ENCODE measurements at places on chromosomes 7 and 10.

DNA sequence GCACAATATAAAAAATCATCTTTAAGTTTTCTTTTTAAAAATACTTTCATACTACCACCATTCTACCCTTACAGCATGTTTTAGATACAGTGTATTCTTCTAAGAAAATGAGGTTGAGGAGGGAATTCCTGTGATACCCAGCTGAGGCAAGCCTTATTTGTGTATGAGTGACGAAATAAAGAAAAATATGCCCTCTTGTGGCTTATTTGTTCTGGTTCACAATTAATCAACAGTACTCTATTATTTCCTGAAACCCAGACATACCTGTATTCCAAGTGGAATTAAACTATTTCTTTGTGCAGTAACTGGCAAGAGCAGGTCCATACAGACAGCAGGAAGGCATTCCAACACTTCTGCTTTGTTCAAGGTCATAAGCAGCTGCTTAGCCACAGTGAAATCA, 4.5 kb upstream of the SEMA3D start:
- DNase-seq = no peak

- DNase-seq = no peak
These were observed 173.1 kb upstream of the LRRTM3 start for GRCh38 chr10:66752714-66753113.

DNA sequence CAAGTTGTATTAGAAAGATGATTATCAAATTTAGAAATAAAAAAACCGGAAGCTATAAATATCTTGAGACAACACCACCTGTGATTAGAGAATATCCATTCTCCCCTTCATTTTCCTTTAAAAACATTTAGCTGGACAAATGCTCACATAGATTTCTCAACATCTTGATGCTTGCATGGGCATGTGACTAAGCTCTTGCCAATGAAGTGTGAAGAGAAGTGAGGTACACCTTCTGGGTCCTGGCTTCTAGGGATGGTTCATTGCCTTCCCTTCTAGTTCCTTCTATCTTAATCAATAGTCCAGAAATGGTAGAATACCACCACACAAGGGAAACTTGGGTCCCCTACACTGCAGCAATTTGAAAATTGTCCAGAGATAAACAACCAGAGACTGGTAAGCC, 41.0 kb downstream of the WAPL start:
- no peak for DNase-seq

GRCh38 chr7:36406156-36406555, 16.5 kb downstream of the ANLN start:
- no peak for DNase-seq

DNA sequence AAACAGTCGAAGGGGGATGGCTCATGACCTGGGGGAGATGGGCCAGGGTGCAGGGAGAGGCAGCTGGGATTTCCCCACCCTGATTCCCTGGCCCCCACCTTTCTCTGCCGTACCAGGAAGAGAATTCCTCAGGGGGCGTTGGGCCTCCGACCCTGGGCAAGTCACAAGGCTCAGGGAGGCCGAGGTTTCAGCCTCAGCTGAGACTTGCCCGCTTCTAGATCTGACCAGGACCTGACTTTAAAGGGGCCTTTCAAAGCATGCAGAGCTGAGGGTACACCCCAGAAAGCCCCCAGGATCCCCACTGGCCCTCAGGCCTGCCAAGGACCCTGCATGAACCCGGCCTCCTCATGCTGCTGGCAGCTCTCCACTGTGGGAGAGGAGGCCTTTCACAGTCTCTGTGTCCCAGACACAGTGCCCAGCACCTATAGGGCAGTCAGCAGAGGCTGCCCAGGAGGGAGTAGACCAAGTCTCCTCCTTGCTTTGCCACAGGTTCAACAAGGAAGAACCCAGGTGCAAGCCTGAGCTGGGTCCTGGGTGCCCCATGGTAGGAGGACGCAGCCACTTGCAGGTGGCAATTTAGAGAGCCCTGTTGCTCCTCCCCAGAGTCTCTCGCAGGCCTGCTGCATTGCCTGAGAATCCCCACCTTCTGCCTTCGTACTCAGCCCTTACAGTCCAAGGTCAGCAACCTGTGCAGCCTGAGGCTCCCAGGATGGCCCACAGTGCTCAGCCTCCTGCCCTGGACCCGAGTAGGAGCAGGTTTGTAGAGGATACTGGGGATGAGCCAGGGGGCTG, 89.3 kb downstream of the CHST15 start:
- no peak for DNase-seq

- no peak for DNase-seq
These were observed 47.6 kb downstream of the ICA1 start for GRCh38 chr7:8214244-8214824.

DNA sequence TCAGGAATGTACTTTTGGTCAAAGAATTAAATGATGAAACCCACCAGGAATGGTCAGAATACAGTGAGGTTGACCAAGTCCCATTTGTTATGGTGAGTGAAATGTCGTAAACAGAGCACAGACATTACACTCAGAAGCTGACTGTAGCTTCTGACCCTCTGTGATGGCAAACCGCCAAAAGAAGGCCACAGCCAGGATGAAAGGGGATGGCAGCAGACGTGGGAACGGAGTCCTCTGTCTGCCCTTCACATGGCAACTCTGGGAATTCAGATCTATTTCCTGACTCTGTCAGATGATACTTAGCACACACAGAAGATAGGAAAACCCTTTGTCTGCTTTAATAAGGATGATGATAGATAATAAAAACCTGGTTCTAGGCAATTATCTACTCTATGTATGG, 757.1 kb downstream of the SORCS3 start:
- DNase-seq = no peak

GRCh38 chr10:98039690-98040381, 9.4 kb upstream of the CRTAC1 start:
- no peak for DNase-seq

DNA sequence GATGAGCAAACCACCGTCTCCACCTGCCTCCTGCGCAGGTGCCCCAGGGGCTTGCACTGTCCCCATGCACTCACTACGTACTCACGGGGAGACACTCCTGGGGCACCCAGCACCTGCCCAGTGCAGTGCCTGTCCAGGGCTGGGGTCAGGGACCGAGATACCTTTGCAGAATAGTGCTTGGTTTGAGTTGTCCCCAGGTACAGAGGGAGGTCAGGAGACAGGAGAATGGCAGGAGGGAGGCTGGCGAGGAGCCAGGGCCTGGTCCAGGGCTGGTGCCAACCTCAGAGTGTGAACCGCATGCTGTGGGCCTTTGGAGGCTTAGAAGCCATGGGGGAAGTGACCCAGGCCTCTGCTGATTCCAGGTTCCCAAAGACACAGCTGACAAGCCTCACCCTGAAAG, 110.1 kb upstream of the GPR26 start:
- no peak for DNase-seq

DNA sequence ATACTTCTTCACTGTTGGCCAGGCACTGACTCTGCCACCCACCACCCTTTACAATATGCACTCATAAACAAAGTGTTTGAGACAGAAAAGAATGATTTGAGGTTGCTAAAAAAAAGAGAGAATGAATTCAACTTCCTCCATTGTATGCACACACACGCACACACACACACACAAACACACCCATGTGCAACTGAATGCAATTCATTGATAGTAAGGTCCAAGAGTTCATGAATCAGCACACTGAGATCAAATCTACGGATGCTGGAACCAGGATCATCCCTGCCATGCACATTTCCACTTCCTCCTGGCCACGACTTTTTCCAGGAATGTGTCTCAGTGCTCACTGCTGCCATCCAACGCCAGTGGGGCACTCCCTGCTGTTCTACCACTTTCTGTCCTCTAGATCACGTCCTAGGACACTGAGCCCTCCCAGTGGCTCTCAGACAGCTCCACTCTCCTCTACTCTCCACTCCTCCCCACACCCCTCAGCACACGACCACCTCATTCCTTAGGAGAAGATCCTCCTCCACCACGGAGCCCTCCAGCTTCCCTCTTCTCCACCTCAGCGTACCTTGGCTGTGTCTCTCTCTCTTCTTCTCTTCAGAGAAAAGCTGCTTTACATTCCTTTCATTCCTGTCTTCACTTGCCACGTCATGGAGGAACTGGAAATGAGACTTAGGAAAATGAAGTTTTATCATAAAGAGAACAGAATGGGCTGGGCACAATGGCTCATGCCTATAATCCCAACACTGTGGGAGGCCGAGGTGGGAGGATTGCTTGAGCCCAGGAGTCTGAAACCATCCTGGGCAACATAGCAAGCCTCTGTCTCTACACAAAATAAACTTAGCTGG, 12.0 kb upstream of the TMEM213 start:
- no peak for DNase-seq

- no peak for DNase-seq
These were observed 103.9 kb downstream of the SKAP2 start for GRCh38 chr7:26760501-26760900.

GRCh38 chr10:127012071-127012768, 107.0 kb downstream of the DOCK1 start:
- DNase-seq = no peak

DNA sequence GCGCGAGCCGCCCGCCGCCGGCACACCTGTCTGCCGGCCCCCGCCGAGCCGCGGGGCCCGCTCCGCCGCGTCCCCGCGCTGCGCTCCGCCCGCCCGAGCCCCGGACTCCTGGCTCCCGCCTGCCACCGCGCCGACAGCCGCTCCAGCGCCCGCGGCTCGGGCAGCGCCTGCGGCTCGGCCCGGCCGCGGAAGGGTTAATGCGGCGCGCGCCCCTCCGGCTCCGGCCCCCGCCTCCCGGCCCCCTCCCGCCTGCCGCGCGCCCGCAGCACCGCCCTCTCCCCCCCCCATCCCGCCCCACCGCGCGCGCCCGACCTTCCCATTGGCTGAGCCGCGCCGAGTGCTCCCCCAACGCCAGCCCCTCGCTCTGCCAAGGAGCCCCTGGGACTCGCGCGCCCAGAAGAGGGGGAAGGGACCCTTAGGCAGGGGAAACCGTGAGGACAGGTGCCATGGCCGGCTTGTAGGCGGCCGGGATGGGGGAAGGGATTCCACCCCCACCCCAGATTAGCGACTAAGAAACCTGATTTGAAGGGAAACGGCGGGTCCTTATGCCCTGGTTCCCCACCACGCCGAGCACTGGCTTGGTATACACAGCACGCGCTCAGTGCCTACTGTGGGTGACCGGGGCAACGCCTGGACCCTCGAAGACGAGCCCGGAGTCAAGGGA, at the start of gene KCNH2:
KCNH2 (minus strand) TSS at position 196 of the 664 bp plus-strand sequence. CDS start 408 bp downstream, outside the sequence.
- no peak for DNase-seq

- DNase-seq = no peak
These were observed 63.7 kb downstream of the TSPAN12 start for GRCh38 chr7:120794106-120794729.

- DNase-seq = no peak
These were observed 658.1 kb upstream of the MGMT start for GRCh38 chr10:128808921-128809440.

GRCh38 chr7:116740231-116740630, 68.2 kb downstream of the MET start:
- DNase-seq = no peak

- no peak for DNase-seq
These were observed 321.0 kb downstream of the C7orf25 start for GRCh38 chr7:42590771-42591310.

- no peak for DNase-seq
These were observed 45.0 kb upstream of the ANLN start for GRCh38 chr7:36344622-36345021.

DNA sequence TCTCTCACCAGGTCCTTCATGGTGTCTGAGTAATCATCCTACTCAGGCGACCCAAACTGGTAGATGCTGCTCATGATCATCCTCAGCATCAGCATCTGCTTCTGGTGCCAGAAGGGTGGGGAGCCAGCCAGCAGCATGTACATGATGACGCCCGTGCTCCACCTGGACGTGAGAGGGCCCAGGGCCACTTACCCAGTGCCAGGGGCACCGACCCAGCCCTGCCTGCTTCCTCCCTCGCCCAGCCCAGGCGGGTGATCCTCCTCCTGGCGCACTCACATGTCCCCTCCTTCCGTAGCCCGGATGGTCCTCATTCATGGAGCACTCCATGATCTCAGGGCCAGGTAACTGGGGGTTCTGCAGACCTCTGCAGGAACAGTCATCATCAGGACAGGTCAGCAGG, 764.8 kb upstream of the ZNF722 start:
- no peak for DNase-seq

DNA sequence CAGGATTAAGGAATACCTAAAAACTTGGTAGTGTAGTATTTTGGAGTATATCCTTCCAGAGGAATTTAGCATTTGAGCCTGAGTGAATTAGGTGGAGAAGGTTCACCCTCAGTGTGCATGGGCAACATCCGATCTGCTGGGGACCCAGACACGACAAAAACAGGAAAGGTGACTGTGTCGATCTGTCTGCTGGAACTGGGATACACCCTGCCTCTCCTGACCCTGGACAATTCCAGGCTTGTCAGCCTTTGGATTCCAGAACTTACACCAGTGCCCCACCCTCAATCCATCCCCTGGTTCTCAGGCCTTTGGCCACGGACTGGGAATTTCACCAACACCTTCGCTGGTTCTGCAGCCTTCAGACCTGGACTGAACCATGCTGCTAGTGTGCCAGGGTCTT, 41.9 kb downstream of the PTPRE start:
- no peak for DNase-seq

GRCh38 chr7:128666200-128666599, 5.9 kb upstream of the GARIN1A start:
- DNase-seq = no peak

DNA sequence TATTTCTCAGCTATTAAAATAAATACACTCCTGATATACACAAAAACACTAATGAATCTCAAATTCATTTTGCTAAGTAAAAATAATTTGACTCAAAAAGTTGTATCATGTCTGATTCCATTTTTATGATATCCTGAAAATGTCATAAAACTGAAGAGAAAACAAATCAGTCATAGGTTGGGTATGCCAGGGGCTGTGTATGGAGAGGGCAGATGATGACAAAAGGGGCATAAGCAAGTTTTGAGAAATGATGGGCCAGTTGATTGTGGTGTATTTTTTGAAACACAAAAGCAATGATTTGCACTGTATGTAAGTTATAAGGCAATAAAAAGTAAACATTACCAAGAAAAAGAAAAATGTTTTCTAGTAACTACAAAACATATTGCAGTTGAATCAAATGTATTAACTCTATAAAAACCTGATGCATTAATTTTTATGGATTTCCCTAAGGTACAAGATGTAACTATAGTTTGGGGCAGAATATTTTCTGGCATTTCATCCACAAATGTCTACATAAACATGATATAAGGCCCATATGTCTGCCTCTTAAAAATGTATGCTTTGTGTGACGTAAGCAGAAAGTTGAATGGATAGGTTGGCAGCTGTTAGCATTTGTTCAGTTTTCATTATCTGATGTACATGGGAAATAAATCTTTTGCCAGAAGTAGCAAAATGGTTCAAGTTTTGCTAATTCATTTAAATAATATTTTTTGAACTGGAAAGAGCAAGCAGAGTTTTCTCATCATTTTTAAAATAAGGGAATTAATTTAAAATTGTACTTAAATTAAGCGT, 35.1 kb upstream of the ING3 start:
- no peak for DNase-seq

GRCh38 chr7:70730451-70731110, 401.4 kb upstream of the GALNT17 start:
- no peak for DNase-seq

GRCh38 chr7:99379043-99379577, 4.6 kb downstream of the ARPC1B start:
- DNase-seq = no peak

DNA sequence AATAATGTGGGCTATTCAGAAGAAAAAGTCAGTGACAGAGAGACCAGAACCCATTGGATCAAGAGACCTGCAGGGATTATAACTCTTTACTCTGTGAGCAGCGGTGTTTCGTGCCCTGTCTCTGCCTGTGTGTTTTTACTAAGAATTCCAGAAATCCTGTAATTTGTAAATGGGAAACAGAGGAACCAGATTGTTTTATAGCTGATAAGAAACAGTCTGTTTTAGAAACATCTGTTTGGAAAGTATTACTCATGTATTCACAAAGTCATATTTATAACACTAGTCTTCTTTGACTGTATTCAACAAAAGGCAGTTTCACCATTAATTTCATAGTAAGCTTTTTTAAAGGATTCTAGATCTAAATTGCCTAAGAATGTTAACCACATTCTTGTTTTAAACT, 30.0 kb upstream of the VDAC2 start:
- DNase-seq = no peak
